Aortic smooth muscle cell (primary cell): ENCODE measurements at places on chromosomes 16 and 17. TPM values are rescaled to one million over a fixed set of nuclear protein-coding genes. Genes with fewer than 3 reads are reported as not detected.

Gene MCRIP2
- total RNA-seq: 14.2 and 19.3 TPM in 2 replicates

Gene KRTAP3-2
- total RNA-seq: not detected in 2 replicates

Gene KRT31
- not detected in 2 replicates for total RNA-seq

Gene NHERF2
- total RNA-seq: 98.1 and 182 TPM in 2 replicates

Gene GDPD3
- total RNA-seq: 0.92 and 0.99 TPM in 2 replicates

Gene ADAD2
- total RNA-seq: not detected in 2 replicates

Gene BEAN1
- total RNA-seq: not detected in 2 replicates

Gene ADAP2
- 0.79 and 1.3 TPM in 2 replicates for total RNA-seq

Gene PDIA2
- 0.79 and 0.93 TPM in 2 replicates for total RNA-seq

Gene GGA3
- total RNA-seq: 13.0 and 13.3 TPM in 2 replicates

Gene ASPA
- total RNA-seq: 0.06 and 0.13 TPM in 2 replicates

Gene GJC1
- 17.8 and 19.0 TPM in 2 replicates for total RNA-seq

Gene KRT9
- not detected in 2 replicates for total RNA-seq

Gene ACLY
- total RNA-seq: 180 and 194 TPM in 2 replicates

Gene TBC1D26
- not detected in 2 replicates for total RNA-seq

Gene HAGHL
- total RNA-seq: 7.2 and 10.8 TPM in 2 replicates

Gene PPY
- total RNA-seq: not detected in 2 replicates

Gene CCL23
- 0.26 TPM in 1 of 2 replicates, not detected in the other for total RNA-seq

Gene SP6
- 0.12 and 0.13 TPM in 2 replicates for total RNA-seq

Gene CCL4L2
- not detected in 2 replicates for total RNA-seq

Gene ZPBP2
- not detected in 2 replicates for total RNA-seq

Gene TMC7
- 0.87 and 1.1 TPM in 2 replicates for total RNA-seq

Gene KRTAP2-1
- total RNA-seq: not detected in 2 replicates

Gene JMJD8
- total RNA-seq: 26.7 and 27.2 TPM in 2 replicates

Gene WFIKKN1
- total RNA-seq: 0.12 and 0.13 TPM in 2 replicates

Gene FNDC8
- total RNA-seq: 0.12 TPM in 1 of 2 replicates, not detected in the other

Gene C1QL1
- 0.31 and 0.66 TPM in 2 replicates for total RNA-seq

Gene SIRT7
- 14.6 and 18.5 TPM in 2 replicates for total RNA-seq

Gene AOC3
- 0.26 and 0.44 TPM in 2 replicates for total RNA-seq

Gene PRAC1
- total RNA-seq: not detected in 2 replicates

Gene HBQ1
- not detected in 2 replicates for total RNA-seq

Gene ATP6V0D1
- 103 and 115 TPM in 2 replicates for total RNA-seq
